Hindlimb muscle (tissue), 1 donor: ENCODE measurements at places on chromosomes 7 and 10.

- no peak for DNase-seq
Observed at GRCh38 chr10:57145548-57145947, 784.5 kb upstream of the ZWINT start.

DNA sequence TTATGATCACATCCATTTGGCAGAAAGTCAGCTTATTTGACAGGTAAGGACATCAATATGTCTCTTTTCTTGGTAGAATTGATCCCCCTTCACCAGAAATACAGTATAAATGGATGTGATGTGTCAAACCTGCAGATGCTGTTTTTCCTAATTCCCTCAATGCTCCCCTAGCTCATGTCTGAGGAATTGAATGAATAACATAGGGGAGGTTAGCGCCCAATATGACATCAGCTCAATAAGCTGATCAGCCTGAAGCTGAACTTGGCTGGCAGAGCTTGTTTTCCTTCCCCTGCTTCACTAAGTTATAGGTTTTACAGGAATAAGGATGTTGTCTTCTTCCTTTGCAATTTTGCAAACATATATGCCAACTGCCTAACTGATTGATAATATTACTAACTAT is 132.5 kb downstream of the REEP3 start:
- DNase-seq = no peak

GRCh38 chr10:129626796-129627435 is 159.9 kb downstream of the MGMT start:
- no peak for DNase-seq

DNA sequence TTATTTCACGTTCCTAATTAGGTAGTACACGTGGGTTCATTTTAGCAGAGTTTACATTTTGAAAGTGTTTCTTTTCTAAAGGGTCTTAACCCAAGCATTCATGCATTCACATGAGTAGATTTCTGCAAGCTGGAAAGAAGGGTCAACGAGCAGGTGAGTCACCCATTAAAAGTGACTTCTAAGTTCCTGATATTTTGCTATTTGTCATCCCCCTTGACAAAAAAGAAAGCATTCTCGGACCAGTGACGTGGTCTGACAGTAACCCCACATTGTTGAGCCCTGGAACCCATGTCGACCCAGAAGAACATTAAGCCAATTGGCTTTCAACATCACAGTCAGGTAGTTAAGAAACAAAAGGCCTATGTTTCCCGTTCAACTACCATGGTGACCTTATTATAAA is 49.6 kb downstream of the ABCB5 start:
- DNase-seq = no peak

- DNase-seq = no peak
Observed at GRCh38 chr10:103855852-103856796, 748 bp upstream of the SH3PXD2A start.

DNA sequence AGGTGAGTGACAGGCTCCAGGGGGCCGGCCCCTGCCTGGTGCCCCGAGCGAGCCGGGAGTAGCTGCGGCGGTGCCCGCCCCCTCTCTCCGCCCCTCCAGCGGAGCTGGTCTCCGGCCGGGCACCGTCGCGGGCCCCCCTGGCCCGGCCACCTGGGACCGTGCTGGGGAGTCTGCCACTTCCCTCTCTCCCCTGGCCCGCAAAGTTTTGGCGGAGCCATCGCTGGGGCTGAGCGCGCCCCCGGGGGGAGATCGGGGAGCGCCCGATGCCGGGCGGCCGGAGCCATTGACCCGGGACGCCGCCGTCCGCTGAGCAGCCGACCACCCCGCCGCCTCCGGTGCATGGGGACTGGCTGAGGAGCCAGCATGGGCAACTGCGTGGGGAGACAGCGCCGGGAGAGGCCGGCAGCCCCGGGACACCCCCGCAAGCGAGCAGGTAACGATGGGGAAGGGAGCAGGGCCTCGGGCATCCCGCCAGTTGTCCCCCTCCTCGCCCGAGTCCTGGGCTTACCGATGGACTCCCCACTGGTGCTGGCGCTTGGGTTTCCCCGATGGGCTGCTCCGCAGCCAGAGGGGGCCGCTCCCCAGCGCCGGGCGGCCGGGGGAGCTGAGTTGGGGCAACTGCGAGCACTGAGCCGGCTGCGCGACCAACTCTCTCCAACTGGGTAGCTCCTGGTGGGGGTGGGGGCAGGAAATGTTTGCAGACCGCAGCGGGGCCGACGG is at the start of gene UBTD1:
Gene UBTD1, plus strand, starts transcription at position 84 of the 720 bp plus-strand sequence. Its CDS starts 280 bp downstream, at position 364.
- peak; percentile 46 for DNase-seq

DNA sequence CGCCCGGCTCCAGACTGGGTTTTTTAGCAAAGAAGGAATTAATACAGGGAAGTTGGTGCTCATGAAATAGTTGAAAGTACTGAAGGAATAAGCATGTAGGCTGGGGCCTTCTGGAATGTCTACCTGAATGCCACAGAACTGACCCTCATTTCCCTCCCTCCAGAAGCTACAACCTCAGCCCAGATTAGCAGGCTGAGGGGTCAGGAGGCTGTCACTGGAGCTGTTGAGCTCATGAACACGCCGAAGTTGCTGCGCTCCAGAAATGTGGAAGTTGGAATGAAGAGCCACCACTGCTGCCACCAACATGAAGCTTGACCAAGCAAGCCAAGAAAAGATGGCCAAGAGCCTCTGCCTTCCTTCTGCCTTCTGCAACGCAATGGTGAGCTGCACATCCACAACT is 52.2 kb upstream of the KMT2E start:
- DNase-seq = no peak

DNA sequence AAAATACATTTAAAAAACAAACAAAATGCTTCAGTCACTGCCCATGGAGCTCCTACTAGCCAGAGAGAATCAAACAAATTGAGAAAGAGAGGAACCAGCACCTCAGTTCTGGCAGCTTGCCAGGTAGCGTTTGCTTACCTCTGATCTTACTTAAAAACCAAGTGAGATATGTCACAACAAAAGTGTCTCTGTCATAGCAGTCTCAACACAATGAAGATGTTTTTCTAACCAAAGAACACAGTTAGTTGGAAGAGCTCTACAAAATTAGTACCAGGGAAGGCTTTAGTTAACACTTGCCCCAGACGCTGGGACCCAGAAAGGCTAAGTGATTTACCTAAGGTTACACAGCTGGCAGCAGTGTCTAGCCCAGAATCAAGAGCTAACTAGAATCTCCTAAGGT is 3.4 kb downstream of the DOCK4 start:
- DNase-seq = no peak

DNA sequence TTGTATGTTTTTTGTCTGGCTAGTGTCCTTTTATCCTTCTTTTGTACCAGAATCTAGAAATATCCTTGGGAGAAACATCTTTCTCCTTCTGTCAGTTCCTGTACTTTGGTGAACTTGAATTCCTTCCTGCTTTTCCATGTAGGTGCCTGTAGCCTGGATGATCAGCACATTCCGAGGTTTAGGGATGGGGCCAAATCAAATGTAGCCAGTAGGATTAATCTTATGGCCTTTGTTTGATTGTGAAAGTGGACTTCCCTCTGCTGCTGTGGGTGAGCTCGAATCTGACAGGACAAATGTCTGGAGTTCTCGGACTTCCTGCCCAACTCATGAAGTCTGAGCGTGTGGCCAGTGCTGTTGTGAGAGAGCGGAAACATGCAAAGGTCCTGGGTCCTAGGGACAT is 33.2 kb upstream of the NAMPT start:
- DNase-seq = no peak

DNA sequence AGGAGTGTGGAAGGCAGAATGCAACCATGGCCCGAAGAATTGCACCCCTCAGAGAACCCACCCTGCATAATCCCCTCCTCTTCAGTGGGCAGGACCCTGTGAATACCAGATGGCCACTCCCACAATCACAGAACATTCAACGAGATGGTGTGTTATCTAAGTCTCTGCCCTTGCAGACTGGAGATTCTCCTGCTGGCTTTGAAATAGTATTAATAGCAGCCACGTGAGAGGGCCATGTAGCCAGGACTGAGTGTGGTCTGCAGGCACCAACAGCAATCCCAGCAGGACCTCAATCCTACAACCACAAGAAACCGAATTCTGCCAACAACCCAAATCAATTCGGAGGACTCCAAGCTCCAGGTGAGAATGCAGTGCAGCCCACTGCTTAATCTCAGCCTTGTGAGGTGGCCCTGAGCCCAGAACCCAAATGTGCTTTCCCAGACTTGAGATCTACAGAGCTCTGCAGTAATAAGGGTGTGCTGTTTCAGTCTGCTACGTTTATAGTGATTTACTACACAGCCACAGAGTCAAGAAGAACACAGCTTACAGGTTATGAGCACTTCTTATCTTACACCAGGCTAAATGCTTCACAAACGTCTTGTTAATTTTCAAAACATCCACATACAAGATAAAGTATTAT is 72.1 kb downstream of the VOPP1 start:
- DNase-seq = no peak

DNA sequence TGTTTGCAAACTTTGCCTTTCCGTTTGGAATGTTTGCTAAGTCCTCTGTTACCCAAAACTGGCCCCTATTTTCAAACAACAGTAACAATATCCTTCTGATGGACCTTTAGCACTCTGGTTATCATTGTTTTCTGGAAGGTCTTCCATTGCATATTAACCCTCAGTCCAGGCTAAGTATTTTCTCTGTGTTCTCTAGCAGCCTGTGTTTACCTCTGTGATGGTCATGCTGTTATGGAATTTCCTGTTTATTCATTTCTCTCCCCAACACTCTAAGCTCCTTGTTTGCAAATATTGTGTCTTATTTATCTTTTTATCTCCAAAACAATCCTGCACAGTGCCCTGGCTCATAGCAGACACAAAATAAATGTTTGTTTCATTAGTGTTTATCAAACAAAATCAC is 560.3 kb downstream of the ATRNL1 start:
- no peak for DNase-seq

DNA sequence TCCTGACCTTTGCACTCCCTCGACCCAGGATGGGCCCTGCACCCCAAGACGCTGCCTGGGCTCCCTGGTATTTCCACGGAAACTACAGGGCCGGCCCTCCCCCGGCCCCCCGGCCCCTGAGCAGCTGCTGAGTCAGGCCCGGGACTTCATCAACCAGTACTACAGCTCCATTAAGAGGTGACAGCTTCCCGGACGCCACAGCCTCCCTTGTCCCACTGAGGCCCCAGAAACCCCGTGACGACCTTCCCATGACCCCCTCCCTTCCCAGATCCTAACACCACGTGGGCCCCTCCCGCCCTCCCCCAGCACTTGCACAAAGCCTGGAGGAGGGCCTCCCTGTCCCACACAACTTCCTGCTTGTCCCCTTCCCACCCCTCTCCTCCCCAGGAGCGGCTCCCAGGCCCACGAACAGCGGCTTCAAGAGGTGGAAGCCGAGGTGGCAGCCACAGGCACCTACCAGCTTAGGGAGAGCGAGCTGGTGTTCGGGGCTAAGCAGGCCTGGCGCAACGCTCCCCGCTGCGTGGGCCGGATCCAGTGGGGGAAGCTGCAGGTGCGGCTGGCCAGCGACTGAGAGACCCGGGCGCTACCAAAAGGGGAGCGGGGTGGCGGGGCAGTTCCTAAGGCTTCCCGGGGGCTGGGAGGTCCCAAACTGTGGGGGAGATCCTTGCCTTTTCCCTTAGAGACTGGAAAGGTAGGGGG is 5.7 kb downstream of the NOS3 start:
- DNase-seq = no peak

- DNase-seq = no peak
Observed at GRCh38 chr10:120584786-120585185, 127.8 kb downstream of the PLPP4 start.

DNA sequence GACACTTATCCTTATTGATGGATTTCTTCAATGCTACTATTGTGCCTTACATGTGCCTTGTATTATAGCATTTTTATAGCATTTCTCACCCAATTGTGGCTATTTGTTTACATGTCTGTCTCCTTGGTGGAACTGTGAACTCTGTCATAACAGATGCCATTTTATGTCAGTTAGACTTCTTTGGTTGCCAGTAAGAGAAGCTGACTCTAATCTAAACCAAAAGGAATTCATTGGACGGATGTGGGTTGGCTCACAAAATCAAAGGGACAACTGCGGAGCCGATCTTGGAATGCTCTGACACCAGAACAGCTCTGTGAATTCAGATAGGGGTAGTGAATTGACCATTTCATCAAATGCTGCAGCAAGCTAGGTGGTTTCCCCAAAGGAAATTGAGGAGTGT is 15.0 kb downstream of the GARIN1A start:
- no peak for DNase-seq

- no peak for DNase-seq
Observed at GRCh38 chr10:98077223-98077622, 46.8 kb upstream of the CRTAC1 start.

GRCh38 chr10:30978843-30979242 is 52.8 kb downstream of the ZNF438 start:
- no peak for DNase-seq

- DNase-seq = peak; percentile 63
Observed at GRCh38 chr7:157339777-157340677, 3.2 kb downstream of the DNAJB6 start.

DNA sequence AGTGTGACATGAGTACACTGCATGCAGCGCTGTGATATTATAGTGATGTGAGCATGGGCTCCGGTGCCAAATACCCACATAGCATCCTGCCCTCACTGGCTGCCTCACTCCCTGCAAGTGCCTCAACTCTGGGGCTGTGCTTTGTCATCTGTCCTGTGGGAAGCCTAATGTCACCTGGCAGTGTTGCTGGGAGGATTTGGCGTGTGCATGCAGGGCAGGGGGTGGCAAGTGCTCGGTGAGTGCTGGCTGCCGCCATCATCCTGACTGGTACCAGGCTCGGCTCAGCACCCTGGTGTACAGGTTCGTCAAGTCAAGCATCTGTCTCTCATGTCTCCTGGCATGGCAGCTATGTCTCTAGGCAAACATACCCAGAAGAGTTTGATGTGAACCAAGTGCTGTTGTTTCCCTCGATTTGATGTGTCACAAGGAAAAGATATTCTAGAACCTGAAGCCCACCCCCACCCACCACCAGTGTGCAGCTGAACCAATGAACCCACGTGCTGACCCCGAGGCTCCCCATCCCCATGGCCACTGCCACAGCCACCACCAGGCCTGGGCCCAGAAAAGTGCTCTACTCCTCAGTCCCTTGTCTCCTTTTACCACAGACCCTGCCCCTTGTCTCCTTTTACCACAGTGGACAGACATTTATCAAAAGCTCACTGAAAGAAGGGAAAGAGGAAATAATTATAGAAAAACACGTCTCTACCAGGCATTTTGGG is 135.8 kb downstream of the MAPK8 start:
- DNase-seq = no peak

DNA sequence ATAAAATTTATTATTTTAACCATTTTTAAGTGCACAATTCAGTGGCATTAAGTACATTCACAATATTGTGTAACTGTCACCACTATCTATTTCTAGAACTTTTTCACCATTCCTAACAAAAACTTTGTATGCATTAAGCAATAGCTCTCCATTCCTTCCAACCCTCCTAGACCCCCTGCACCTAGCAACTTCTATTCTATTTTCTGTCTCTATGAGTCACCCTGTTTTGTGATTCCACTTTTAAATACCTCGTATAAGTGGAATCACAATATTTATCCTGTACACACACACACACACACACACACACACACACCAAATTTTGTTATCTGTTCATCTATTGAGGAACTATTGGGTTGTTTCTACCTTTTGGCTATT is 89.2 kb downstream of the ARID5B start:
- DNase-seq = no peak

DNA sequence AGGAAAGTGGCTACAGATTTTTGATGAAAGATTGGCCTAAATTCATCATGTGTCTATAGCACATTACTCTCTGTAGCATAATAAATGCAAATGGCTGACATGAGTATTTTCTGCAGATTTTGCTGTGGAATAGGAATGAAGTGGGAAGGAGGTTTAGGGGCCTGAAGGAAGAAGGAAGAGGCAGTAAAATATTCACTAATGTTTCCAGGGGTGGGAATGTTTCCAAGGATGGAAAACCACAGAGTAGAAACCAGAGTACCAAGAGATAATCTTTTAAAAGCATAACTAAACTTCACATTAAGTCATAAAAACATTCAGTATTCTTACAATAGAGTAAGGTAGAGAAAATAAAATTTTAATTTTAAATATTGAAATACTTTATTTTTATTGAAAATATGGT is 267.8 kb downstream of the BICC1 start:
- DNase-seq = no peak
